Neural crest cell (in vitro differentiated cells): ENCODE measurements at places on chromosomes 3 and 15.

DNA sequence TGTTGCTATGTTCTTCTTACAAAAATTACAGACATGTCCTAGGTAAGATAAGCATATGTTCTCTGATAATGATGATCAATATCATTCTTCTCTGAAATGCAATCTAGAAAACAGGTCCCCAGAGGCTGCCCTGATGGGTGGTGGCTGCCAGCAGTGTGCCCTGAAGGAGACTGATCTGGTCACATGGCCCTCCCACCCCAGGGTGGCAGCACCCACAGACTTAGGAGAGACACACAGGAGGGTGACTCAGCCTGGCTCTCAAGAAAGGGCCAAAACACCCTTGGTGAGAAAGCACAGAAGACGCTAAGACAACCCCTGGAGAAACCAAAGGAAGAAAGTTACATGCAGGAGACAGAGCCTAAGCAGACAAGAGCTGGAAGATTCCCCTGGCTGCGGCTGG, 203.7 kb downstream of the TJP1 start:
- DNase-seq: no peak

DNA sequence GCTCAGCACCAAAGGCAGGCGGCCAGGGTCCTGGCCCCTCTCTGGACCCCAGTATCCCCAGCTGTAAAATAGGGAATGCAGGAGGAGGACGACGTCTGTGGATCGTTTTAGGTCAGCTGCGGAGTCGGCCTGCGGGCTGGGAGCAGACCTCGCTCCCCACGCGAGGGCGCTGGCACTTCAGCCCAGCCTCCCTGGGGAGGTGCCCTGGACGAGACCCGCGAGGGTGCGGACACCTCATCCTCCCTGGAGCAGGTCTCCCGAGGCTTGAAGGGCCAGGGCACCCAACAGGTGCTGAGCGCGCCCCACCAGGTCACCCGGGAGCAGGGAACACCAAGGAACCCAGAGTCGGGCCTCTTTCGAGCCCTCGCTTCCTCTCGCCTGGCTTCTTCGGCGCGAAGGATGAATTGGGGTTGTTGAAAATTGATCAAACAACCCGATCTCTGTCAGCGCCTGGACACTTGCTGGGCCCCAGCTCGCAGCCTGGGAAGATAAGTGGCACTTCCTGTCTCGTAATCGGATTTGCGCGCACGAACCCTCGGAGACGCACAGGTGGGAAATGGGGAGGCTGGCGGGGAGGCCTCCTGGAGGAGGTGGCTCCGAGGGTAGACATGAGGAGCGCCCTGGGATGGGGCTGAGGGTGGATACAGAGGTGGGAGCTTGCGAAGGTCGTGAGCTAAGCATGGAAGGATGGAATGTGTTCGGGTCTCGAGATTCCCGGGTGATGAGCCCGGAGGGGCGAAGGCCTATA, 588 bp upstream of the VIPR1 start:
- DNase-seq: peak; percentile 25

- DNase-seq: no peak
Observed at GRCh38 chr15:101269479-101270223, 7.6 kb downstream of the SELENOS start.

DNA sequence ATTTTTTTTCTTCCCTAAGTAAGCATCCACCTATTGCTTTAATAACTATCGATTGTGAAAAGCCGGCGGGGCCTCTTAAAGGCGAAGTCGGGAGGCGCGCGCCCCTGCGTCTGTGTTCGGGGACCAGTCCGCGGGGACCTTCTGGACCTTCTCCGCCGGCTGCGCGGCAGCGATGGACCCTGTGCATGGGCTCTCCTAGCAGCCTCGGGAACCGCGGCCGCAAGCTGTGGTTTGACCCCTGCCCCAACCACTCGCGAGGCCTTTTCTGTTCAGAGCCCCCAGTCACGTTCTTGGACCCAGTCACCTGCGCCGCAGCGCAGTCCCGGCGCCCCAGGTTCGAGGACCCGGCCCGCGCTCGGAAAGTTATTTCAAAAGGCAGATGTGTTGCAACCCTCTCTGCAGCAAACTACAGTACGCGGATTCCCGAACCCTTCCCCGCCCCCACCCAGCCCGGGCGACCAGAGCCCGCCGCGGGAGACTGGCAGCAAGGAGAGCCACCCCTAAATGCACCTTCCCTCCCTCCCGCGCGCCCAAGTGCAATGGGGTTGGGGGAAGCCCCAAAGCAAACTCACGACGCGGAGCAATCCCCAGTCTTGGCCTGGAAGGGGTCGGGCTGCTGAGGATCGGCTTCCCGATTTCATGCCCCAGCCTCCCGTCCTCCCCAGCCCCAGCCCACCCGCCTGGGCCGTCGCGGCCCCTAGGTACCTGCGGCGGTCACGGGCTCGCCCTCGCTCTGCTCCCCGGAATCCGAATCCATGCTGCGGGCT, 684 bp downstream of the TNFAIP8L3 start:
- peak; percentile 9 for DNase-seq

GRCh38 chr3:126551121-126551838, 7.5 kb downstream of the C3orf22 start:
- no peak for DNase-seq

DNA sequence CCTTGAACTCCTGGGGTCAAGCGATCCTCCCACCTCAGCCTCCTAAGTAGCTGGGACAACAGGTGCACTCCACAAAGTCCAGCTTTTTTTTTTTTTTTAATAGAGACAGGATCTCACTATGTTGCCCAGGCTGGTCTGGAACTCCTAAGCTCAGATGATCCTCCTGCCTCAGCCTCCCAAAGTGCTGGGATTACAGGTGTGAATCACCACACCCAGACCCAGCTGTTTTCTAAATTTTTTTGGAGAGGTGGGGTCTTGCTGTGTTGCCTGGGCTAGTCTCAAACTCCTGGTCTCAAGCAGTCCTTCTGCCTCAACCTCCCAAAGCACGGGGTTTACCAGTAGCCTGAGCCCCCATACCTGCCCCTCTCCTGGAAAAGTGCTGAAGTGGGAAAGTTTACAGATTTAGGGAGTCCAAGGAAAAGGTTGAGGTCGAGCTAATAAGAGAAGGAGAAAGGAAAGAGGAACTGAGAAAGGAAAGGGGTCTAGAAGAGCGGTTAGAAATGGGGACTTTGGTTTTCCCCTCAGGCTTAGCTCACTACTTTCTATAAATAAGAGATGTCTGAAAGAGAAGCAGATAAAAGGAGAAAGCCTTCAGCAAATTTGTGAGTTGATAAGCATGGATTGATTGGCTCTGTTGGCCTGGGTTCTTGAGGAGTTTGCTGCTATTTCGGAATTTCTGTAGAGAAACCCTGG, 23.6 kb downstream of the UBE2E1 start:
- DNase-seq: no peak

GRCh38 chr3:141578202-141578973, 91.6 kb downstream of the RASA2 start:
- DNase-seq: no peak

- no peak for DNase-seq
Observed at GRCh38 chr3:10601151-10601856, 95.9 kb upstream of the ATP2B2 start.
